ENCODE measurements at places on chromosomes 12 and 14.

GRCh38 chr14:92819011-92819597 lies 25.0 kb downstream of the GOLGA5 start:
- DNase-seq: no peak

GRCh38 chr14:88775532-88775931 lies 17.2 kb downstream of the EML5 start:
- no peak for DNase-seq

DNA sequence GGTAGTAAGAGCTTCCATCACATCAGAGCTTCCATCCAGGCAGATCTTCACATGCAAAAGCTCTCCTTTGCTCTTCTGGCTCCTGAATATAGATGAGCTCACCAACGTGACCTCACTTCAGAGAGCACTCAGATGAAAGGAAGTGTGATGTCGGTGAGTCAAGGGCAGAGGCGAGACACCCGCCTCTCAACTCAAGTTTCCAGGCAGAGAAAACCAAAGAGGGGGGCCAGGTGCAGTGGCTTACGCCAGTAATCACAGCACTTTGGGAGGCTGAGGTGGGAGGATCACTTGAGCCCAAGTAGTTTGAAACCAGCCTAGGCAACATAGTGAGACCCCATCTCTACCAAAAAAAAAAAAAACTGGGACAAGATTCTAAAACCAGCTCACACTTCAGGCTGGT lies 126.9 kb downstream of the DUSP6 start:
- no peak for DNase-seq

DNA sequence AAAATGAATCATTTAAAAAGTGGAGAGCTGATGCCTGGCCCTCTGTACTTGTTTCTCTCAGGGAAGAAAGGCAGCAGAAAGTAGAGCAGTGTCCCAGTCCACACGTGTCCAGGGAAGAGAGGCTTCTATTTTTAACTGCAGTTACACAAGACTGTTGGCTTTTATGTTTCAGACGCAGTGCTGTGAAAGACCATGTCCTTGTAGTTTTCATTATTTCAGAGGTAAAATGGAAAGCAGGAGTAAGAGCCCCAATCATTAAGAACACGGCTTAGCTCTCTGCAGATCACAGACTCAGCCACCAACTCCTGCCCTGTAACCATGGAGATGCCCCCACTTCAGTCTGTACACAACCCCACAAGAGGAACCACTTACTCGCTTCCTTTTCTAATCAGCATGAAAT lies 336.3 kb downstream of the DAD1 start:
- DNase-seq: no peak

GRCh38 chr14:52015411-52016030 lies 26.2 kb downstream of the RTRAF start:
- no peak for DNase-seq

GRCh38 chr12:105083551-105084105 lies 630 bp downstream of the ALDH1L2 start:
- DNase-seq: no peak

GRCh38 chr12:122381021-122381420 lies 41.4 kb downstream of the CLIP1 start:
- no peak for DNase-seq

DNA sequence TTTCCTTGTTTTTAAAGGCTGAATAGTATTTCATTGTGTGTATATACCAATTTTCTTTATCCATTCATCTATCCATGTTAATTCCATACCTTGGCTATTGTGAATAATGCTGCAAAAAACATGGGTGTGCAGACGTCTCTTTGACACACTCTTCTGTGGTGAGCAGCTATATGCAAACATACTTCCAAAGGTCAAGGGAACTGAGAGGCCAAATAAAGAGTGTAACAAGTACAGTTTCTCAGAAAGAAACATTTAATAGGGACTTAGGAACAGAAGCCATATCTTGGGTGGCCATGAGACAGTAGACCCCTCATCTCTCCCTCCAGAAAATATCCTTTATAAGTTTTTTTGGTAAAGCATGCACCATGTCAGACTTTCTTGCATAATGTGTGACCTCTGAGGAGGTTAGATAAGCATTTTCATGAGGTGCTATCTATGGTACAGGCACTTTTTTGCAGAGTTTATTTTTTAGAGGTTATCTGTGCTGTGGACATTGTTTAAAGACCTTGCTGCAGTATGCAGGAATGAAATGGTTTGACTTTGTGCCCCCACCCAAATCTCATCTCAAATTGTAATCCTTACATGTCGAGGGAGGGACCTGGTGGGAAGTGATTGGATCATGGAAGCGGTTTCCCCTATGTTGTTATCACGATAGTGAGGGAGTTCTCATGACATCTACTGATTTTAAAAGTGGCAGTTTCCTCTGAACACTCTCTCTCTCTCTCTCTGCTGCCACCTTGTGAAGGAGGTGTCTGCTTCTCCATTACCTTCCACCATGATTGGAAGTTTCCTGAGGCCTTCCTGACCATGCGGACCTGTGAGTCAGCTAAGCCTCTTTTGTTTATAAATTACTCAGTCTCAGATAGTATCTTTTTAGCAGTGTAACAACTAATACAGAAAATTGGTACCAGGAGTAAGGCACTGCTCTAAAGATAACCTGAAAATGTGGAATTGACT lies 1202.3 kb downstream of the GALC start:
- DNase-seq: no peak

GRCh38 chr12:78759367-78759766 lies 105.2 kb upstream of the SYT1 start:
- no peak for DNase-seq

DNA sequence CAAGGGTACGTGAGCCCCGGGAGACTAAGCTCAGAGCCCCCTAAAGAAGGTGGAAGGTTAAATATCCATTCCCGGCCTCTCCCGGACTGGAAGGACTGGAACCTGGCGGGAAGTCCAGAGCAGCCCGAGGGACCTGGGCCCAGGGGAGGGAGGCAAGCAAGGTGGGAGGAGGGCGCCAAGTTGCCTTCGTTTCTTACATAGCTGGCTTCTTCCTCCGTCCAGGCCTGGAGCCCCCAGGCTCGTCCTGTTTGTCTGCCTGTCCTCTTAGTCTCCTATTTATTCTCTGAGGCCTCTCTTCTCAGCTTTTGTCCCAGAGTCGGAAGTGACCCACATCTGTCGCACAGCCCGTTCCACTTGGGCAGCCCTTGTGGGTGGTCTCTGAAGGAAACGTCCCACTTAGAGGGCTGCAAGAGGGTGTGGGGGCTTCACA lies 745 bp downstream of the PCK2 start:
- DNase-seq: no peak

GRCh38 chr14:55773984-55774545 lies 194.1 kb downstream of the KTN1 start:
- DNase-seq: no peak

DNA sequence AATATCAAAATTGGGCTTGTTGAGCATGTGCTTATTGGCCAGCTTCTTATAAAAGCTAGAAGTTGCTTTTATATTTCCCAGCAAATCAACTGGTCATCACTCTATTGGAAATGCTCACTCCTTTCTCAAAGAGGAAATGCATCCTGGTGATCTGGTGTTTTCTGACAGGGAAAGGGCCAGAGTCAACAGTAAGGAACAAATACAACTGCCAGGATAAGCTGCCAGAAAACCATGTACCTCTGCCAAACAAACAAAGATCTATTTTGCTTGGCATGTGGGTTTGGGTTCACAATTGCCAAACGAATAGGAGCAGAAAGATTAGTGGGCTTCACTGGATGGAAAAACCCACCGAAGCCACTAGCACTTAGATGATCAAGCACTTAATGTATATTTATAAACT lies 126.9 kb upstream of the PDZRN4 start:
- DNase-seq: no peak

DNA sequence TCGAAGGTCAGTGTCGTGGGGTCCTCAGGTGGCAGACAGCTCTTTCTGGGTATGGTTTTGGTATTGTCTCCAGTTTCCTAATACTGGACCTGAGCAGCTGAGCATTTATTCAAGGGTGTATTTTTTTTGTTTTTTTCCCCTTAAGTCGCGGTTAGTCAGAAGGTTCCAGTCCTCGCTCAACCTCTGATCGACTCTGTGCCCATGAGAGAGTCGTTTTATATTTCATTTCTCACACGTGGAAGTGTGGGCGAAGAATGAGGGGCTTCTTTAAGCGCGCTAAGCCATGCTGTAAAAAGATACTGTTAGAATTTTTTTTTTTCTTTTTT lies 499 bp downstream of the MIPOL1 start:
- no peak for DNase-seq

- no peak for DNase-seq
Measured at GRCh38 chr14:25485381-25485780, 435.4 kb upstream of the STXBP6 start.

- no peak for DNase-seq
Measured at GRCh38 chr12:119373001-119373400, 38.5 kb downstream of the CCDC60 start.

- DNase-seq: no peak
Measured at GRCh38 chr12:55036326-55037115, 16.7 kb downstream of the NEUROD4 start.

DNA sequence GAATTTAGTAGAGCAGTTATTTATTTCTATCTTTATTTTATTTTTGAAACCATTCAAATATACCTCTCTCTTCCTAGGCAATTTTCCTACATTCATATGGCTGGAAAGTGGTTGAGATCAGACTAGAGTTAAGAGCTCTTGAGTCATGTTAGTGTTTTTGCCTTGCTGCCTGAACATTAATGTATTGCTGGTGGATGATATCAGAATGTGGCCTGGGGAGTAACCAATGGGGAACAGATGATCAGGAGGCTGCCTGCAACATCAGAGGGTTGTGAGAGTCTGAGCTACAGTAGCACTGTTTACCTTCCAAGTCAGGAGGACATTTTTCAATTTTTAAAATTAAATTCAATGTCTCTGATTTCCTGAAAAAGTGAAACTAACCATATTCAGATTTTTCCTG lies 166.3 kb upstream of the TRHDE start:
- DNase-seq: no peak

GRCh38 chr14:68589447-68590200 lies 203.2 kb downstream of the ZFP36L1 start:
- no peak for DNase-seq

DNA sequence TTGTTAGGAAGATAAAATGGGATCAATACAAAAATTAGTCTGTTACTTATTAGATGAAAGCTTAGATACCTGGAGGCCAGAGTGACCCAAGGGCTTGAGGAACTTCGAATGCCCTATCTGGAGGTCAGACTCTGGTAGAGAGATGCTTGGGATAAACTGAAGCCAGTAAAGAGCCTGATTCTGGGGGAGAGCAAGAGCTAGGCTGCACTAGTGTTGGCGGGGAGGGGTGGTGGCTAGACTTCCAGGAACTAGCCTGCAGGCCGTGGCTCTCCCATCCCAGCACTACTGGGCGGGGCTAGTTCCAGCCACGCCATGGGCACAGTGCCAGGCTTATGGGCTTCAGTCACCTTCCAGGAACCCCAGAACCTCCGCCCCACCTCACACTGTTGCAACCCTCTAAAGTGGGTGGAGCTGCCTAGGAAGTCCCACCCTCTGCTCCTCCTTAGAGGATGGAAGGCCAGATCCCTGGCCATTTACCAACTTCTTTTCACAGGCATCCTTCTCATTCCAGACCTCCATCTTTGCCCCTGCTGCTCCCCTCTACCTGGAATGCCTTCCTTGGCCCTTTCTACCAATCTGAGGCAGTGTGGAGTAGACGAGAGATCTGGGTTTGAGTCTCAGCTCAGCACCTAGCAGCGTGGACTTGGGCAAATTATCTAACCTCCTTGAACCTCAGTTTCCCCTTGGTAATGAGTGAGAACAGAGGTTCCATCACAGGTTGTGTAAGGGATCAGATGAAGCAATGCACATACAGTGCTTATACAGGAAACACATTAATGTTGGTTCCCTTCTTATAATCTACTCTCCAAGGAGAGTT lies 6.3 kb upstream of the NFE2 start:
- DNase-seq: no peak

DNA sequence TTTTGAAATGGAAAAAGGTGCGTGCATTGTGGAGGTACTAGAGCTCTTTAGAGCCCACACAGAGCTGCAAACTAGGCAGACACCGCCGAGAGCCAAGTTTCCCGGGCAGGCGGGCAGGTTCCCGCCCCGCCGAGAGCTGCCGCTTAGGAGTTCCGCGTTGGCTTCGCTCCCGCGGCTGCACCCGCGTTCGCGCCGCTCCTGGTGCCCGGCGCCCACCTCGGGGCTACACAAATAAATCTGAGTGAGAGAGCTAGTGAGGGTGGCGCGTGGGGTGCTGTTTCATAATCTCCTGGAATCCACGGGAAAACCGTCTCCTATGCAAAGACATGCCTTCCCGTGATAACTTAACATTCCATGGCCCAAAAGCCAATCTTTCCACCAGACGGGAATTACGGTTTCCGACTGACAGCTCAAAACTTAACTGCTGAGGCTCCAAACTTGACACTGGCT lies 645 bp downstream of the KITLG start:
- no peak for DNase-seq

DNA sequence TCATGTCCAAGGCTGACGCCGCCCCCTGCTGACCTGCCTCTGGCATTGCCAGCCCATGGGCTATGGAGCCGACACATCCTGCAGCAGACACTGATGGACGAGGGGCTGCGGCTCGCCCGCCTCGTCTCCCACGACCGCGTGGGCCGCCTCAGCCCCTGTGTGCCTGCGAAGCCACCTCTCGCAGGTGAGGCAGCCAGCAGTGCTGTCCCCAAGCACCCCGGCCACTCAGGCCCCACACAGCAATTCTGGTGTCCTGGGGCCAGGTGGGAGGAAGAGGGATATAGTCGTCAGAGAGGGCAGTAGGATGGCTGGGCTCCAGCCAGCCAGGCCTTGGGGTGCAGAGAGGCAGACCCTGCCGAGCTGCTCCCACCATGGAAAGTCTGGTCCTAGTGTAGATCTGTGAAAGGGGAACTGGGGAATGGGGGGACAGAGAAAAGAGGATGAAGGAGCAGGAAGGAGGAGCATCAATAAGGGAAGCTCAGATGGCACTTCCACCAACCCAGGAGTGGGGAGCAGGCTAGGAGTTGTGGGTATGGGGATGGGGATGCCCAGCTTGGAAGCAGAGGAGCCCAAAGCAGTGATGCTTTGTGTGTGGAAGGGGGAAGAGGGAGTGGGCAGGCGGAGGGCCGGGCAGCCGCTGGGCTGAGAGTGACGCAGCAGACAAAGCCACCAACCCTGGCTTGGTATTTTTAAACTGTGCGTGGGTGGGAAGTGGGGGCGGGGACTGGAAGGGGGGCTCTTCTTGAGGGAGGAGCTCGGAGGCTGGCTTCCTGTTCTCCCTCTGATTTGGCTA lies 4.7 kb downstream of the NAB2 start:
- DNase-seq: no peak

DNA sequence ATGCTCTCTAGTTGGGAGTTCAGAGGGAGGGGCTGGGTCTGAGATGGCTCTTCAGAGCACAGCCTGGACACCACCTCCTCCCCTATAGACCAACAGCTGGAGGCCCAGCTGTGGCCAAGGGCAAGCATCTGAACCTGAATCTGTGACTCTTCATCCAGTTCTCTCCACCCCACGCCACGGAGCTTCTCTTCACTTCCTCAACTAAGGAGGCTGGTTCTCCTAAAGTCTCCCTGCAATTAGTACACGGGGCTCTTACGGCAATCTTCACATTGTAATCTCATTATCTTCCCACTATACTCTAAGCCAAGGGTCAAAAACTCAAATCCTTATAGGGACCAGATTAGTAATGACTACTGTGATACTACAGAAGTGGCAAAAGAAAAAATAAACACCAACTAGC lies 9.8 kb downstream of the NRDE2 start:
- DNase-seq: no peak

- no peak for DNase-seq
Measured at GRCh38 chr12:69511016-69511415, 40.8 kb downstream of the FRS2 start.
